ENCODE measurements at places on chromosomes 2 and 18. TPM values are rescaled to one million over a fixed set of nuclear protein-coding genes. Genes with fewer than 3 reads are reported as not detected.
A peak's percentile ranks its signal among the peaks of the same experiment; 100 is the strongest.

Gene CHRNG
- not detected for total RNA-seq

Gene UCN
- total RNA-seq = 0.52 TPM

Gene GBX2
- not detected for total RNA-seq

DNA sequence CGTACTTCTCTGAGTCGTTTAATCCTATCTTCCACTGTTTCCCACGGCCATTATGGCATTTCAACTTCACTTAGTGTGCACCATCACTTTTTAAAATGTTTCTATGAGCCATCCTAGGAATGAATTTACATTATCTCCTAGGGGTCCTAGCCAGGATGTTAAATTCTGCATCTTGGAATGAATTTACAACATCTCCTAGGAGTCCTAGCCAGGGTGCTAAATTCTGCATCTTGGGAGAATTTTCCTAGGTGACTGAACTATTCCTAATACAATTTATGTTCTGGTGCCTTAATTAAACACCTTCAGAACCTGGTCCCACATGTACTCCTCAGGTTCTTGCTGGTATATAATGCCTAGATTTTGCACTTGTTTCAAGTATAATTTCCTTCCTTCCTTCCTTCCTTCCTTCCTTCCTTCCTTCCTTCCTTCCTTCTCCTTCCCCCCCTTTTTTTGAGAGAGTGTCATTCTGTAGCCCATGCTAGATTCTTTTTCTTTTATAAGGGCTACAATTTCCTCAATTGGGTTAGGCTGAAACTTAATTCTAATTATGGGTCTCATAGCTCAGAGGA lies 72.1 kb downstream of the TBR1 start:
- H3K27ac ChIP-seq = no peak overlapping the region
- H3K36me3 ChIP-seq = no peaks in the 10 kb centered on the region
- H3K27me3 ChIP-seq = no peaks in the 10 kb centered on the region
- no peak overlapping the region for H3K4me3 ChIP-seq
- H3K4me1 ChIP-seq = no peaks in the 10 kb centered on the region

DNA sequence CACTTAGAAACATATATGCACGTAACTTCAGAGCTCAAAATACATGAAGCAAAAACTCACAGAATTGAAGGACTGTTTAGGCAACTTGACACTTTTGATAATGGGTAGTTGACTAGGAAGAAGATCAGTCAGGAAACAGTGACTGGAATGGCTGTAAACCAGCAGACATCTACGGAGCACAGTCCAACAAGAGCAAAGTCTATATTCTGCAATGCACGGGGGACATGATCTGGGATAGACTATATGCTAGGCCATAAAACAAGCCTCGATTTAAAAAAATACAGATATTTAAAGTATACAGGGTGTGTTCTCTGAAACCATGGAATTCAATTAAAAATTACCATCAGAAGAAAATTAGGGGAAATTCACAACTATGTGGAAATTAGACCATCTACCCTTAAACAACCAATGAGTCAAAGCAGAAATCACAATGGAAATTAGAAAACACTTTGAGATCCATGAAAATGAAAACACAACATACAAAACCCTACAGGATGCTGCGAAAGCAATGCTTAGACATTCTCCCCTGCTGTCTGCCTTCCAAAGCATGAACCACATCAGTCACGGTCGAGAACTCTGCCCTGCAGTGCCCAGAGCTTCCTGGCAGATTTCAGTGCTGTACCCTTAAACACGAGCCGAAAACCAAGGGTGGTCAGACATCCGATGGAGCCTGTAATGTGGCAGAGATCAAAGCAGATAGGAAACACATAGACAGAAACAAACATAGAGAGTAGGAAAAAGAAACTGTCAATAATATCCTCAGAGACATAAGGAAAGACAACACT lies 651.9 kb upstream of the HS6ST1 start:
- no peak for DNase-seq
- no peak overlapping the region for H3K27ac ChIP-seq
- H3K36me3 ChIP-seq = no peaks in the 10 kb centered on the region
- H3K27me3 ChIP-seq = no peaks in the 10 kb centered on the region
- no peaks in the 10 kb centered on the region for H3K4me1 ChIP-seq

- DNase-seq = no peak
- H3K27me3 ChIP-seq = no peaks in the 10 kb centered on the region
- H3K36me3 ChIP-seq = no peaks in the 10 kb centered on the region
- H3K4me1 ChIP-seq = peaks cover 6% of the 10 kb centered on the region
- no peak overlapping the region for H3K27ac ChIP-seq
Measured at GRCh38 chr2:152489364-152489763, 154.4 kb downstream of the FMNL2 start.

- H3K36me3 ChIP-seq = no peaks in the 10 kb centered on the region
- H3K27me3 ChIP-seq = no peaks in the 10 kb centered on the region
- no peak for DNase-seq
- H3K4me1 ChIP-seq = no peaks in the 10 kb centered on the region
- no peak overlapping the region for H3K27ac ChIP-seq
Measured at GRCh38 chr2:46506131-46506706, 26.9 kb downstream of the TMEM247 start.

Gene C2orf78
- not detected for total RNA-seq

Gene CASP10
- total RNA-seq = 6.0 TPM

Gene CD207
- 0.34 TPM for total RNA-seq

Gene BCS1L
- 18.4 TPM for total RNA-seq

DNA sequence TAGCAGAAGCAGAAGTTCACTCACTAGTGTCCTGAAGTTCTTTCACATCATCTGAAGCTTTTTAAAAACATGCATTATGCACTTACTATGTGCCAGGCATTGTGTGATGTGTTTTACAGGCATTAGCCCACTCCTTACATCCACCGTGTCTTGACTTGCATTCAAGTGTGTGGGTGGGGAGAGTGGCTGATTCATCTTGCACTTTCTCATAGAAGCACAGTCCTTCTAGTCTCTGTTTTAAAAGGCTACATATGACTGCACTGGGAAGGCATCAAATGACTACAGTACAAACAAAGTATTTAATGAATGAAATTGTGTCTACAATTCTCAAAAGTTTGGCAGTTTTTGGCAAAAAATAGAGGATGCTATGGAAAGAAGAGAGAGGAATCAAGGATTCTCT lies 21.6 kb upstream of the DSC3 start:
- no peak for DNase-seq
- no peaks in the 10 kb centered on the region for H3K36me3 ChIP-seq
- H3K4me1 ChIP-seq = no peaks in the 10 kb centered on the region
- H3K27ac ChIP-seq = no peak overlapping the region
- H3K4me3 ChIP-seq = no peak overlapping the region

DNA sequence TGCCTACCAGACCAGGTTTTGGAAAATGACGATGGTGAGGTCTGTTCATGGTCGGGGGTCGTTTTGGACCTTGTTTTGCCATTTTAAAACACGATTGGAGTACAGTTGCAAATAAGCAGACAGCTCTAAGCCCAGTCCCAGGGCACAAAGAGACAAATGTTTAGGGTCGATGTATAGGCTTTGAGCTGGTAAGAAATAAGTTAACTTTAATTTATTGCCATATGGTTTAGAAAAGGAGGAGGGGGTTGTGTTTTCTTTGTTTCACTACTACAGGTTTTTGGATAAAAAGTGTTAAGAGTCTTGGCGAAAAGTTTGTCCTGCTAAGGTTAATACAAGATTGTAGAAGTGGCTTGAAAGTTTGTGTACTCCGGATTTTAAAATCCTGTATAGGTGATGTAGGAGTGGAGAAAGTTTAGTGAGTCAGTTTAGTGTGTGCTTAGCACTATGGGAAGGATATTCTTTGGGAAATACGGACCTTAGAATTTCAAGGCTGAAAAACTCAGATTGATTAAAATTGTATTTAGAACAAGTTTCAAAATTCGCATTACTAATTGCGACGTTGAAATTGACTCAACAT lies 1.3 kb downstream of the KCMF1 start:
- H3K4me3 ChIP-seq = peak overlapping the region; percentile 91
- peaks cover 5% of the 10 kb centered on the region for H3K4me1 ChIP-seq
- H3K36me3 ChIP-seq = no peaks in the 10 kb centered on the region
- H3K27me3 ChIP-seq = no peaks in the 10 kb centered on the region

- no peak for DNase-seq
- H3K36me3 ChIP-seq = no peaks in the 10 kb centered on the region
- no peak overlapping the region for H3K27ac ChIP-seq
Measured at GRCh38 chr2:122528958-122529705, 773.7 kb downstream of the TSN start.

DNA sequence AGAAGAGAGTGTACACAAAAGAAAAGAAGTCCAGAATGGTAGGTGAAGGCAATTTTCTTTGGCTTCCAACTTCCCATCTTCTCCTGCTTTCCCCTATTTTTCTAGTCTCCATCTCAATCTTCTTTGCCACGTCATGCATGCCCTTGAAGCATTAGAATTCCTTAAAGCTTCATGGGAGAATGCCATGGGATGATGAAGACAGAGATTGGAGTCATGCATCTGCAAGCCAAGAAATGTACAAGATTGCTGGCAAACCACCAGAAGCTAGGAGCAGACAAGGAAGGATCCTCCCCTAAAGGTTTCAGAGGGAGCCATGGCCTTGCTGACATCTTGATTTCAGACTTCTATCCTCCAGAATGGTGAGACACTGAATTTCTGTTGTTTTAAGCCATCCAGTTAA lies 305.9 kb downstream of the HRH4 start:
- H3K27me3 ChIP-seq = no peaks in the 10 kb centered on the region
- no peak overlapping the region for H3K4me3 ChIP-seq
- H3K27ac ChIP-seq = no peak overlapping the region
- DNase-seq = no peak
- H3K4me1 ChIP-seq = no peaks in the 10 kb centered on the region

Gene CRYGD
- not detected for total RNA-seq

Gene SP100
- 66.8 TPM for total RNA-seq

DNA sequence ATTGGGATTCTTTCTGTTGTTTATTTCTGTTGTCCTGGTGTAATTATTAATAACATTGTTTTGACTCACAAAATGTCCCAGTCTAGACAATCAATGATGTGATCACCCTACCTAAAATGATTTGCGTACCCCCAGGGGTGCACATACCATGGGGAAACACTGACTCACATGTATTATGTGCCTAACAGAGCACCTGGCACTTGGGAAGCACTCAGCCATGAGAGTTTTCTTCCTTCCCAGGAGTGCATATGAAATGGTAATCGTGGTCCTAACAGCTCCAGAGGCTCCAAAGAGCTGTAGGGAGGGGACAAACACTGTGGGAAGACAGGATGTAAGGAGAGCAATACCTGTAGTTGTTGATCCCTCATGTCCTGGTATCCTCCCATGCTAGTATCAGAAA lies 187.8 kb upstream of the ERBB4 start:
- H3K36me3 ChIP-seq = no peaks in the 10 kb centered on the region
- no peak overlapping the region for H3K4me3 ChIP-seq
- no peaks in the 10 kb centered on the region for H3K4me1 ChIP-seq
- no peak overlapping the region for H3K27ac ChIP-seq
- no peak for DNase-seq
